ENCODE measurements at places on chromosomes 4 and X. TPM values are rescaled to one million over a fixed set of nuclear protein-coding genes. Genes with fewer than 3 reads are reported as not detected.
A peak's percentile ranks its signal among the peaks of the same experiment; 100 is the strongest.

DNA sequence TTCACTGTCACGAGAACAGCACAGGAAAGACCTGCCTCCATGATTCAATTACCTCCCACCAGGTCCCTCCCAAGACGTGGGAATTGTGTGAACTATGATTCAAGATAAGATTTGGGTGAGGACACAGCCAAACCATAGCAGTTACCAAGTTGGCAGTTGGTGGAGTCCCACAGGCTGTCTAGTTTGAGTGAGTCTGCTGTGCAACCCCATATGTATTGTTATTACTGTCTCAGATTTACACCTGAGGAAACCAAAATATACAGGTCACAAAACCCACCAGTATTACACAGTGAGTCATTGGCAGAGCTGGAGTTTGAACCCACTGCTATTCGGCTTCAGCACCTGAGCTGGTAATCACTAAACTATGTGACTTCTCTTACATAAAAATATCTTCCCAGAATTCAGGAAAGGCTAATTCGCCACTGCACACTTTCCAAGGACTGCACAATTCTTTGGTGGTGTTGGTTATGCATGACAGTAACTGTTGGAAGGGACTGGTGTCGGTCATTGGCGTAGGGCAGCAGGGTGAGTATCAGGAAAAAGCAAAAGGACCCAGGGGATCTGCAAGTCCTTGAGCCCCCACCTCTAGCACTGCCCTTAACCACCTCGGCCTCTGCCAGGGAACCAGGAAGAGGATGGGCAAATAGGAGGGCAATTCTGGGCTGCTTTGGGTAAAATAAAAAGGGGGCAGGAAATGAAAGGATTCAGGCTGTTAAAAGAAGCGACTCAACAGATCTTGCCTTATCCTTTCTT, 110.1 kb downstream of the USP46 start:
- DNase-seq, result no peak

GRCh38 chr4:41363384-41363981, 106.8 kb downstream of the UCHL1 start:
- DNase-seq, result peak; percentile 76

DNA sequence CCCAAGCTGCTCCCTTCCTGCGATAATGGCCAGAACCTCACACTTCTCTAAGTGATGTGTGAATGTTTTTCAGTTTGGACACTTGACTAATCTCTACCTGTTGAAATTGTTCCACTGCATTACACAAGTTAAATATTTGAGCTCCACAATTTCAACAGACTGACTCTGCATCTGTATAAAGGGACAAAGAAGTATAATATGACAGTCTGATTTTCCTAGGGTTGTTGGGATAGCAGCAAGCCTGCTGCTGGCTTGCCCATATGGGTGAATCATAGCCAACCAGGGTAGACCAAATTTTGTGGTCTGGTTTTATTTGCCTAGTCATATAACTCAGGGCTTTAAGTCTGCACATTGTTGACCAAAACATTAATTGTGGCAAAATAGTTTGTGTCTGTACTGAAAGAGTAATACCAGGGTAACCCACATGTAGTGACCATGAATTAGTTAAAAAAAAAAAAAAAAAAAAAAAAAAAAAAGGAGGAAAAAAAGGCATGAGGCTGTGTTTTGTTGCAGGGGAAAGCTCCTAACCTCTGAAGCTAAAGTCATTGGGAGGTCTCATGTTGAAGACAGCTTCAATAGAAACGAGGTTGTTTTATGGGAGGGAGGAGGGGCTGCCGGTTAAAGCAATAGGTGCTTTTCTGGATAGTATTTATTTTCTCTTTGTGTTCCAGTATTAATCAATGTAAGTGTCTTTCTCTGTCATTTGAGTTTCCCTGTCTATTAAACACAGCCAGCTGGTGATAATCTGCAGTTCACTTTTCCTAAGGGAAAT, 534.2 kb downstream of the RAB28 start:
- no peak for DNase-seq

GRCh38 chr4:134027931-134028330, 173.7 kb downstream of the PABPC4L start:
- no peak for DNase-seq

GRCh38 chr4:102328045-102328444, 17.2 kb downstream of the SLC39A8 start:
- no peak for DNase-seq

- DNase-seq, result no peak
These were observed 8.7 kb downstream of the CITED1 start for GRCh38 chrX:72296991-72297390.

- DNase-seq, result peak; percentile 53
These were observed 165.1 kb upstream of the ATP6AP2 start for GRCh38 chrX:40415675-40416074.

GRCh38 chr4:118939169-118939783, 50.6 kb downstream of the SYNPO2 start:
- DNase-seq, result no peak

- DNase-seq, result peak; percentile 86
These were observed 15.7 kb downstream of the ADGRA3 start for GRCh38 chr4:22500128-22500611.

AKAP14 gene
- total RNA-seq, result not detected

TRIM75 gene
- total RNA-seq, result not detected

ADH4 gene
- total RNA-seq, result 1.4 TPM

Measured in thyroid gland (tissue), 4 donors.